ENCODE measurements at places on chromosomes 7 and 10.

- DNase-seq, result no peak
These were observed 36.0 kb downstream of the SPAG6 start for GRCh38 chr10:22381262-22381661.

DNA sequence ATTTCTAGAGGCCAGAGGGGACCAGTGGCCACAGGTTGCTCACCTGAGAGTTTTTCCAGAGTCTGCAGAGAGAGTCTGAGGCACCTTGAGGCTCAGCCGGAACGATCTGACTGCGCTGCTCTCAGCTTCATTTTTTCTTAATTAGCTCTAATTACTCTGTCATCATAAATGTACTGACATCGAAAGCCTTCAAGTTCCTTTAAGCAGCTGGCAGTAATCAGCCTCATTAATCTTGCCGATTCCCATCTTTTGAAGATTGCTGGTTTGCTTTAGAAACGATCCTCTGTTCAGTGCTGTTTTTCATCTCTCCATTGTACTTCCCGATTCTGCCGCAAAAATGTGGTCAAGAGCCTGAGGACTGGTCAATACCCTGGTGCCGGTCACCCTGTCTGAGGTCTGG is 454.7 kb downstream of the TYW1 start:
- no peak for DNase-seq

DNA sequence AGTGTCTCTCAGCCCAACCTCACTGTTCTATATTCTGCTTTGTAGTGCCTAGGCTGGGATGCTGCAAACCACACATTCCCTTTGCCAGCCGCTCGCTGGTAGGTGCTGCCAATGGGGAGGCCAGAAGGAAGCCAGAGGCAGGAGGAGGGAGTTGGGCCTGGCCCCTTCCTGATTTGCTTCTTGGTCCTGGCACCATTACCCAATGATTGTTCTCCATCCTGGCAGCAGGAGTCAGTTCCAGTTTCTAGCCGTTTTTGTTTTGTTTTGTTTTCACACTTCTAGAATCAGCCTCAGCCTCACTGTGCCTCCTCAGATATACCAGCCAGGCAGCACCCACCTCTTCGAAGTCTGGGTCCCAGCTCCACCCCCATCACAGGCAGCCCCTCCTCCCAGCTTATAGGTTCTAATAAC is 27.4 kb upstream of the LOXL4 start:
- no peak for DNase-seq

GRCh38 chr10:80498833-80499741 is 38.6 kb upstream of the SH2D4B start:
- peak; percentile 42 for DNase-seq

DNA sequence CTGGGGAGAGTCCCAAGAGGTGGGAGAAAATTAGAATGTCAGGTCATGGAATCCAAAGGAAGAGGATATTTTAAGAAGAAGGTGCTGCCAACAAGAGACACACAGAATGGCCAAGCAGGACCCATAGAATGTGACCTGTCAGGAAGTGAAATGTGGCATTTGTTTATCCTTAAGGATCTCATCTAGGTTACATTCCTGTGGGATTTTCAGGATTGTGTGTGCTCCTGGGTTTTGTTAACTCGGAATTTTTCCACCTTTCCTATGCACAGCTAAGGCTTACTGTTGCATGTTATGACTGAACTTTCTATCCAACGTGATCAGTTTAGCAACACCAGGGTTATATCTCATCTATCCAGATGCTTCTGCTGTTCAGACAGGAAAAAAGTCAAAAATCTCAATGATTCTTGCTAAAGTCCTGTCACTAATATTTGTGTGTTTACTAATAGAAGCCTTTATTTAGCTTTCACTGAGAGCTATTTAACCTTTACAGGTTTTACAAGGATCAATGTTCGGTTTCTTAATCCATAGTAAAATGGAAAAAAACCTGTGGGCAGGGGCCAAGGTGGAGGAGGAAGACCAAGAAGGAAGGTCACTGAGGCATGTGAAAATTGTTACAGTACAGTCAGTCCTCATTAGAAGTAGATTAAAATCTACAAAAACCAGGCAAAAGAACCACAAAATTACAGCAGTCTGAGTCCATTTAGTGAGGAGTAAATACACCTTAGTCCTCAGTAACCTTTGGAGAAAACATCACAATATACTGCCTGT is 437.8 kb upstream of the NPVF start:
- no peak for DNase-seq

- DNase-seq, result no peak
These were observed 110.2 kb downstream of the COL13A1 start for GRCh38 chr10:69911613-69912528.

GRCh38 chr10:17586821-17587234 is 30.3 kb downstream of the HACD1 start:
- DNase-seq, result no peak

GRCh38 chr10:75638752-75639151 is 207.3 kb downstream of the LRMDA start:
- DNase-seq, result no peak

GRCh38 chr7:23765943-23766342 is 55.9 kb downstream of the STK31 start:
- DNase-seq, result no peak

- DNase-seq, result no peak
These were observed 12.8 kb downstream of the MEIG1 start for GRCh38 chr10:14971867-14972448.

GRCh38 chr10:98433881-98434732 is 12.6 kb downstream of the HPS1 start:
- no peak for DNase-seq

DNA sequence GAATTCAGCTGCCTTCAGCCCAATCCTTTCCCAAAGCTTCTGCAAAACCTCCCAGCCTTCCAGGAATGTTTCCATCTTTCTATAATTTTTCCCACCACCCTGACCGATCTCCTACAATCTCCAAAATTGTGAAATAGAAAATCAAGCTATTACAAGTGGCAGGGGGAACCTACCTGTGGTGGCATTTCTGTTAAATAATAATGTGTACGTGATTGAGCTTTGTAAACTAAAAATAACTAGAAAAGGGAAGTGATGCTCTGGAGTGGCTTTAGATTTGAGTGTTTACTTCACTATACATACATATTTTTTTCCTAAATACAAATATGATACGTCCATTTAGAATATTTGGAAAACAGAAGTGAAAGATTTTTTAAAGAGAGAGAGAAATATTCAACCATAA is 593.6 kb downstream of the GRM8 start:
- no peak for DNase-seq

DNA sequence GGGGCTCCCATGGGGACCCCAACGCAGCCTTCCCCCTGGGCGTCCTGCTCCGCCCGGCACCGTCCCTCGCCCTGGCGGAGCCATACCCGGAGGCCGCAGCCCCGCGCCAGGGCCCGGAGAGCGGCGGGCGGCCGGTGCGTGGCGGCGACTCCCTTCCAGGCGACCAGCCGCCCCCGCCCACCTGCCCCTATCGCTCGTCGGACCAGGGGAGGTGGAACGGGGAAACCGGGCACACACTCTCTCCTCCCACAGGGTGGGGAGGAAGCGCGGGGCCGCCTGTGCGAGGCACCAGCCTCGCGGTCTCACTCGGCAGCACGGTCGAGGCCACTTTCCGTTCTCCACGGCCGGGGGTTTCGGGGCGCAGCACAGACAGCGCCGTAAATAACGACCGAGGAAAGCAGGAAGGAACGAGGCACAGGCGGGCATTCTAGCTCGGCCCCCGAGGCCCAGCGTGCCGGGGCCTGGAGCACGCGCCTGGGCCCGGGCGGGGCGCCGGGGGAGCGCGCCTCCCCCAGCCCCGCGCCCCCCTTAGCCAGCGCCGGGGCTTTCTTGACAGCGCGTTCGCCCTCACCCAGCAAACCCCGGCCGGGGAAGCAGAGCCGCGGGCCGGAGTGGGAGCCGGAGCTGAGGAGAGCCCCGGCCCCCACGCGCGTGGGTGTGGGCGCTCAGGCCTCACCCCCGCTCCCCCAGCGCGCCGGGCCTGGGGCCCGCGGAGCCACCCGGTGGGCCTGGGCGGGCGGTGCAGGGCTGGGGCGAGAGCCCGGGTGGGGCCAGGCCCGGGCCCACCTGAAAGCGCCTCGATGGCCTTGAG is 936 bp downstream of the IGF2BP3 start:
- DNase-seq, result no peak

DNA sequence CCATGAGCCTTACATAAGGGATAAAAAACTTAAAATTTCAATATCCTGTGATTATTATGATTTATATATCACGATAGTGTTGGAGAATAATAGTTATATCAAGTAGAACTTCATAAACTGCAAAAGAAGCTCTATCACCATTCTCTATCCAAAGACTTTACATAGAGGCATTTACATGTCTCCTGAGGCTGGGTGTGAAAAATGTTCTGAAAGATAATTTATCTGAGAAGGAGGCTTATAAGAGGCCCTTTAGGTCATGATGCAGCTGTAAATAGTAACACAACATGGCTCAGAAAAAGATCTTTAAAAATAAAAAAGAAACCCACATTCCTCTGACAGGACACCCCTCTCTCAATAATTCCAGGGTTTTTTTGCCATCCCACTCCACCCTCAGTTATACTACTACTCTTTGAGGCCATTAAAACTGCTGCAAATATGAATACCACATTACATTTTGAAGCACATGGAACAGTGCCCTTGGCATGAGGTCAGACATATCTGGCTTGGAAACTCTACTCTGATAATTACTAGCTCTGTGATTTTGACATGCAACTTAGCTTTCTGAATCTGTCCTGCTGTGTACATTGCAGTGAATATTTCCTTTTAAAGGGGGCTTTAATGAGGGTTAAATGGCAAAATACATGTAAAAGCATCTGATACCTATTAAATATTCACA is 55.5 kb downstream of the SLC16A12 start:
- no peak for DNase-seq

GRCh38 chr10:129345763-129346162 is 121.3 kb upstream of the MGMT start:
- no peak for DNase-seq

GRCh38 chr7:1715331-1715625 is 45.2 kb downstream of the ELFN1 start:
- no peak for DNase-seq

- DNase-seq, result no peak
These were observed 15.4 kb downstream of the PTPRN2 start for GRCh38 chr7:158572000-158572828.

DNA sequence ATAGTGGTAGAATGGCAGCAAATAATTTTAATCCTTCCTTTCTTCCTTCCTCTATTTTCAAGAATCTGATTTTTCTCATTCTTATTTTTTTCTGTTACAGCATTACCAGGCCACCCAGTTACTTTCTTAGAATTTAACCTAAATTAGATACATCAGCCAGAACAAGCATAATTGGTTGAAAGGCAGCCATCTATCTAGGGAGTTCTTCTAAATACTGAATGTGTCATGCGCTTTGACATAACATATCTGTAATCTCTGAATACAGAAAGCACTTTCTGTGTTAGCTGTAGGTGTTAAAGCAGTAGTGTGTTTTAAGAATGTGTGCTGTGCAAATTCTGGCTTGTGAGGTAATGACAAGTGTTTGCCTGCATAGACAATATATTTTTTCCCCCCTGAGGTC is 97.3 kb downstream of the BTRC start:
- DNase-seq, result no peak
